Glomerular endothelial cell (primary cell): ENCODE measurements at places on chromosomes 13 and 19.

GRCh38 chr13:45827318-45827717 is 24.2 kb downstream of the SIAH3 start:
- DNase-seq = no peak

- no peak for DNase-seq
Measured at GRCh38 chr13:79837741-79838450, 356.9 kb downstream of the NDFIP2 start.

DNA sequence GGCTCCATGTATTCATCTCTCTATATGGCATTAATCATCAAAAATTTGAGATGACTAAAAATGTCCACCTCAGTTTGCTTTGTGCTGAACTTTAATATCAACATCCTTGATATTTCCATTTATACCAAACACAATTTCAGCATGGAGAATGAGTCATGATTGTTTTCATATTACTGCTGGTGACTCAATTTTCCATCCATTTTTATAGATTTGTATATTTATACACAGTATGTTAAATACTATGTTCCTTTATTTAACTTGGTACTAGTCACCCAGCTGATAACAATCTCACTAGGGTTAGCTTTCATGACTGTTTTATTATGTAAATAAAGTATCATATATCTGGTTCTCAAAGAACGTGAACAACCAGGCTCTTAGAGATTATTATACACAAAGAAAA is 1255.1 kb downstream of the SLITRK1 start:
- DNase-seq = no peak

DNA sequence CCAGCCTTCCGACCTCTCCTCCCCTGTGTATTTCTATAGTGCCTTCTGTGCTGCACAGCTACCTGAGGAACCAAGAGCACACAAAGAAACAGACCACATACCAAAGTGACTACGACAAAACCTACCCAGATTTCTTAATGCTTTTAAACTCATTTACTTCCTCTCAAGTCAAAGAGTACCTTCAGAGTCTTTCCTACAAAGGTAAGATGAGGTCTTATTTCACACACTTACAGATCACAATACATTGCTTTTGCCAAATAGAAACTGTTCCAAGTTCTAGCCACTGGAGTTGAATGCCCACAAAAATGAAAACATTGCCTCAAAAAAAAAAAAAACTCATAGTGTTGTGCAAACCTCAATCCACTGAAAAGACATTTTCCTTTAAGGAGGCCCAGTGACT is 36.4 kb downstream of the TEX26 start:
- DNase-seq = no peak

DNA sequence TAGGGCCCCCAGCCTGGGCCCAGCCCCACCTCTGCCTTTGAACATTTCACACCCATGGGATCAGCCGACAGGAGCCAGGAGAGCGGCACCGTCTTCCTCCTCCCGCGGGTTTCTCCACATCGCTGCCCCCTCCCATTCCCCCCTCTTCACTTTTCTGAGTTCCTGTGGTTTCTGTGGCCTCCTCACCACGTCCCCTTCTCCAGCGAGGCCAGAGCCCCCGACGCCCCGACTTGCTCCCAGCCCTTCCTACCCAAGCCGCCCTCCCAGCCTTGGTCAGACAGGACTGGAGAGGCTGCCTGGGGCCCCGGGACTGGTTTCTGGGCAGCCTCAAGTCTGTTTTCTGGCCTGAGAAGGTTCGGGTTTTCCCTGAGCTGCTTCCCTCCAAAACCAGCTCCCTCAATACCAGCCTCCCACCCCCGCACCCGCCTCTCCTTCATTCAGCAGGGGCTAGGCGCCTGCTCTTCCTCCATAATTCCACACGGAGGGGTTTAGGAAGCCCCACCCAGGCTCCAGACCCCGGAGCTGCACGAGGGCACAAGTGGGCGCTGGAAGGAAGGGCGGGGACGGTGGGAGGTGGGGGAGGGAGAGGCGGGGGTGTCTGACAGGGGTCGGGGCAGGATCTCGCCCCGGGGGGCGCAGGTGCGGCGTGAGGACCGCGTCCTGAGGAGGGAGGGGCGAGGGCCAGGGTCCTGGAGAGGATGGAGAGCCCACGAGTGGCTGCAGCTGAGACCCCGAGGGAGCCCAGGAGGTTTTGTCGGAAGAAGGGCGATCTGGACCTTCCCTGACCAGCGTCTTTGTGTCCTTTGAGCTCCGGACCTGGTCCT is 4.0 kb upstream of the SIGLEC10 start:
- DNase-seq = no peak

- DNase-seq = no peak
Measured at GRCh38 chr13:51958217-51958547, 53.1 kb downstream of the ATP7B start.

DNA sequence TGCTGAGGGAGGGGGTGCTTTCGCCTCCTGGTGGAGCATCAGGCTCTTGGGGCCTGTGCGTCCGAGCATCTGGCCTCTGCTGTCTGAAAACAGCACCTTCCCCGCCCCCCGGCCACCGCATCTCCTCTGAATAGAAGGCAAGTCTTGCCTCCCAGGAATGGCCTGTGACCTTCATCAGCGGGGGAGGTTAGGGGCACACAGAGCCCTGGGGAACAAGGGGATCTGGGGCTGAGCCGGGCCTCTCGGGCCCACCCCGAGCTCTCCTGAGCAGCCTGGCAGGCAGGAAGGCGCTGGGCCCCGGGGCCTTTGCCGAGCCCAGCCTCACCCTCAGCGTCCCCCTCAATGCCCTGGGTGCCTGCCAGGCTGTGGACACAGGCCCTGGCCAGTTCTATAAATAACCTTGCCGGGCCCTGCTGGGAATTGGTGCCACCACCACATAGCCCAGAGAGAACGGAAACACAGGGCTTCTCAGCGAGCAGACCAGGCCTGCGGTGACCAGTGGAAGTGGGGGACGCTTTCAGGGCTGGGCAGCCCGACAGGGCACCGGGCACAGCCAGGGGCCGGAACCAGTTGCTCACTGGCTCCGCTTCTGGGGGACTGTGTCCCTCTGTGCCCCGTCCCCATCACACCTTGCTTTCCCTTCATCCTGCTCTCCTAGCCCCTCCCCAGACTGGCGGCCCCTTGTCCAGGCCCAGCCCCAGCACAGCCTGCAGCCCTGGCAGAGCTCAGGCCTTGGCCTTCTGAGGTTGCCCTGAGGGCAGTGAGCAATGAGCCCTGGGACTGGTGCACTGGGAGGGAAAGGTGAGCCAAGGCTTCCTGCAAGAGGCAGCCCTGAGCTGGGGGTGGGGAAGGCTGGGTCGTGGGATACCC is 9.5 kb downstream of the STK11 start:
- DNase-seq = no peak

DNA sequence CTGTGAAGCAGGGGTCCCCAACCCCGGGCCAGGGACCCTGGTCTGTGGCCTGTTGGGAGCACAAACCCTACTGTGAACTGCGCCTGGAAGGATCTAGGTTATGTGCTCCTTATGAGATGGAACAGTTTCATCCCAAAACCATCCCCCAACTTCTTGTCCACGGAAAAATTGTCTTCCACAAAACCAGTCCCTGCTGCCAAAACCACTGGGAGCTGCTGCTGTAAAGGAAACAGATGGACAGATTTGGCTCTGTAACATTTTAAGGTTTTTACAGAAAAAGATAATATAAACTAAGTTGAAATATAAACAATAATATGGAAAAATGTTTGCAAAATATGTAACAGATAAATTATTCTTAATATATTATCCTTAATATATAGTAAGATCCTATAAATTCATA is 73.7 kb downstream of the COG6 start:
- no peak for DNase-seq

- no peak for DNase-seq
Measured at GRCh38 chr13:75633285-75633684, 2.8 kb upstream of the LMO7 start.

- peak; percentile 89 for DNase-seq
Measured at GRCh38 chr19:31214086-31214485, 135.2 kb downstream of the TSHZ3 start.

DNA sequence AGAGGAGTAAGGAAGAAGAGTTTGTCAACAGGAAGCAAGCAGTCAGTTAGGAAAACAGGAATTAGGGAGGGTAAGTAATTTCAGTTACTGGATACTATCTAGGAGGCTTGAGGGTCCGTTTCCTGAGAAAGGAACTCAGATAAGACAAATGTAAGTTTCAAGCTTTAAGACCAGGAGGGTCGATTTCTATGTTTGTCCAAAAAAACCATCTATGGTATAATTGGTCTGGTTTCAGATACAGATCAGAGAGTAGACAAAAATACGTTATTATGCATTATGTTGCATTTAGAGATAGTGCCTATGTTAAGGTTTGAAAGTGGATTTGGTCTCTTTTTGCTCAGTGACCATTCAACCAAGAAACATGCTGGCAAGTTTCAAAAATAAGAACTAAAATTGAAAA is 789.6 kb upstream of the PCDH20 start:
- DNase-seq = no peak

- DNase-seq = no peak
Measured at GRCh38 chr19:10086591-10087192, 575 bp downstream of the SHFL start.

- no peak for DNase-seq
Measured at GRCh38 chr13:46620471-46620870, 67.5 kb downstream of the LRCH1 start.

DNA sequence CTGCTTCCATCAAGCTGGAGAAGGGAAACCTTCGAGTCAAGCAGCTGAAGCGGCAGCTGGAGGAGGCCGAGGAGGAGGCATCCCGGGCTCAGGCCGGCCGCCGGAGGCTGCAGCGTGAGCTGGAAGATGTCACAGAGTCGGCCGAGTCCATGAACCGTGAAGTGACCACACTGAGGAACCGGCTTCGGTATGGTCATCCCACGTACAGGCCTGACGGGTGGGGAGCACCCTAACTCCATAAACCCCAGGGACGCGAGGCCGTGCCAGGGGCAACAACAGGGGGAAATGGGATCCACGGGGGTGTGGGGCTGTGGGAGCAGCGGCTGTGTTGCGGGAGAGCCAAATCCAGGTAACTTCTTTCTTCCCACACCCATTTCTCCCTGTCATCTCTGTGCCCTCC is 20.2 kb downstream of the KCNC3 start:
- DNase-seq = no peak

GRCh38 chr19:36003284-36003683 is 5.3 kb downstream of the SYNE4 start:
- DNase-seq = no peak

GRCh38 chr13:73731564-73731963 is 402.6 kb downstream of the KLF12 start:
- no peak for DNase-seq

DNA sequence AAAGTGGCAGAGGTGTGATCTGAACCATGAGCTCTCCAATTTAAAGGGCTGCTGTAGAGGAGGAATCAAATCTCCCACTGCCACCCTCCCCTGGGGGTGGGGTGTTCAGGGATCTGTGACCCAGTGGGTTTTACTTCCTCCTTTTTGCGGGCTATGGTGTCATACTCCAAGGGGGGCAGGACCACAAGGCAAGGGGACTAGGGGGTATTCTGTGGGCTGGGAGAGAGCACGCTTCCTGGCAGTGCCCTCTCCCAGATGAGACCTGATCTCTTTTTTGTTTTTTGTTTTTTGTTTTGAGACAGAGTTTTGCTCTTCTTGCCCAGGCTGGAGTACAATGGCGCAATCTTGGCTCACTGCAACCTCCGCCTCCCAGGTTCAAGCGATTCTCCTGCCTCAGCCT is 10.3 kb downstream of the PLD3 start:
- DNase-seq = no peak

- no peak for DNase-seq
Measured at GRCh38 chr13:65642996-65643395, 1587.1 kb downstream of the PCDH9 start.

DNA sequence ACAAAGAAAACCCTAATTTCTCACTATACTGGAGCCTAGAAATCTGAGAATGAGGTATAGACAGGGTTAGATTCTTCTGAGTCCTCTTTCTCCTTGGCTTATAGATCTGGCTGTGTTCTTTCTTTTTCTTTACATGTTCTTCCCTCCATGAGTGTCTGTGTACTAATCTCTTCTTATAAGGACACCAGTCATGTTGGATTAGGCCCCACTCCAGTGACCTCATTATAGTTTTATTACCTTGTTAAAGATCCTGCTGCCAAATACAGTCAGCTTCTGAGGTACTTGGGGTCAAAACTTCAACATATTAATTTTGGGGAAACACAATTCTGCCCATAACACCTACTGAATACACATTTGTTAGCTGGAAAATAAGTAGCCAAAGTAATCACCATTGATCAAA is 302.6 kb downstream of the PCDH9 start:
- no peak for DNase-seq

- no peak for DNase-seq
Measured at GRCh38 chr19:10010247-10010691, at the start of gene COL5A3. TSS of gene COL5A3 (minus strand) at chr19:10010504. CDS start at chr19:10010385, 119 bp downstream.
